ENCODE measurements at places on chromosomes 4 and X.

- no peak for DNase-seq
These were observed 5.5 kb downstream of the DDX60L start for GRCh38 chr4:168474660-168475320.

DNA sequence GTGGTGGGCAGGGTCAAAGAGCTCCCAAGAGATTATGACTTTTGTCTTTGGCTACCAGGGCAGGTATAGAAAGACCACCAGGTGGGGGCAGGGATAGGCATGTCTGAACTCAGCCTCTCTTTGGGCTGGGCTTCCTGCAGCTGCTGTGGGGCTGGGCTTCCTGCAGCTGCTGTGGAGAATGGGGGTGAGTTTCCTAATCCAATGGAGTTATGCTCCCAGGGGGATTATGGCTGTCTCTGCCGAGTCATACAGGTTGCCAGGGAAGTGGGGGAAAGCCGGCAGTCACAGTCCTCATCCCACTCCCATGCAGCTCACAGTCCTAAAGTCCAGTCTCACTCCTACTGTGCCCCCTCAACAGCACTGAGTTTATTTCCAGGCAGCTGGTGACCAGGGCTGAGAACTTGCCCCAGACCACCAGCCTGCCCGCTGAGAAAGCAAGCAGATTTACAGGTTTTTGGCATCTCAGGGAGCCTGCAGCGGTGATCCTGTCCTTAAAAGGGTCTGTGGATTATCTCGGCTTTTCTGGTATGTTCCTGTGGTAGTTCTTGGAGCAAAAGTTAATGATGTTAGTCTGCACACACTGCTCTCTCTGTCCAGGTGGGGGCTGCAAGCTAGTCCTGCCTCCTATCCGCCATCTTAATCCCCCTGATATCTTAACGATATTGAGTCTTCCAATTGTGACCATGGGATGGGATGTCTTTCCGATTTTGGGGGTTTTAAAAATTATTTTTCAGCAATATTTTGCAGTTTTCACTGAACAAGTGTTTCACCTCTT is 133.4 kb downstream of the RTL9 start:
- DNase-seq, result no peak

GRCh38 chr4:130486186-130486585 is 1390.2 kb downstream of the C4orf33 start:
- no peak for DNase-seq

- no peak for DNase-seq
These were observed 99.5 kb upstream of the MYOZ2 start for GRCh38 chr4:119035951-119036737.

GRCh38 chr4:47493238-47494123 is 8.4 kb downstream of the ATP10D start:
- no peak for DNase-seq

Data from NCI-H226 (cell line).